T-helper 2 cell (primary cell): ENCODE measurements at places on chromosomes 5 and 9.

DNA sequence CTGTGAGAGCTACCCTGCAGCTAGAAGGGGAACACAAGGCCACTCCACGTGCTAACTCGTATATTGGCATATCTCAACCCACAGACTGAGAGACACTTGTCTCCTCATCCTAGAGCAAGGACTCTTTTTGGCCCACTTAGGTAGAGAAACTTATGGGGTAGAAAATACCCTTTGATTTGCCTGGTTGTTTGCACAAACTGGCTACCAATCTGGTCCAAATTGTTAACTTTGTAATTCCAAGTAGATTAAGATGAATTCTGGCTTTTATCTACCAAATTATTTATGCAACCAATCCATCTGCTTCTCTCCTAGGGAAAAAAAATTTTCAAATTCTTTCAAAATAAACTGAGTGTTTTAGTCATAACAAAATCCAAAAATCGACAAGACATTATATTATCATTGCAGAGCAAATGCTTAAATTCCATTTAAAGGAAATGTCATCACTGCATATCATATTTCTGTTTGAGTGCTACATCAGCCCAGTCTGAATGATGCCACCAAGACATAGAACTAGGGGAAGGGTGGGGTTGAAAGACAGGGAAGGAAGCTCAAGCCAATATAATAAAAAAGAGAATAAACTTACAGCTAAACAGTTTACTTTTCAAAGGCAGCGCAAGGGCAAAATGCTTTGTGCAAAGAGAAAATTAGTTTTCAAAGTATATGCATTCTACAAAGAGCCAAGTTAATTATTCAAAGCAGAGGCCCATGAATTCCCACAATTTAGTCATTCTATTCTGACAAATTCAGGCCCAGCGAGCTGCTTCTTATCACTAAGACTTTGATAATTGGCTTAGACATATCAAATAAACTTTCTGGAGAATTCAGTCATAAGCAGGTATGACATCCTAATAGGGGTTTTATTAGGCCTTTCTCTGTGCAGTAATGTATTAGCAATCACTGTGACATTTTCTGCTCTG, 198.0 kb downstream of the CAAP1 start:
- no peak for DNase-seq

GRCh38 chr5:139650689-139651042, 2.5 kb downstream of the CXXC5 start:
- no peak for DNase-seq

DNA sequence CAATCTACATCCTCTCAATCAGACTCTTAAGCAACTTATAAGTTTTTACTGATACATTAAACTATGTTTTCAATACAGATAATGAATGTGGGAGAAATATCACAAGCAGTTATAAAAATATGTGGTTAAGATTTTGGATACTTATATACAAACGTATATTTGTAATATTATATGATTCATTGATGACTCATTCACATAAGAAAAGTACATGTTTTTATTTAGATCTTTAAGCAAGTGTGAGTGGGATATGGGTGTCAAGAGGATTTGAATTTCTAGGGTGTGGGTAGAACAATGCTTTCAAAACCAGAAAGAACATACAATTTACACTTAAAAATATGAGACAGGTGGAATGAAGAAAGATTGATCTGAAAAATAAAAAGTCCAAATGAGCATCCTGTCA, 36.1 kb upstream of the ISL1 start:
- no peak for DNase-seq

GRCh38 chr9:133521122-133522072, 3.4 kb downstream of the MYMK start:
- no peak for DNase-seq

- DNase-seq = no peak
Observed at GRCh38 chr9:34797367-34797766, 87.4 kb upstream of the CCL21 start.

- DNase-seq = no peak
Observed at GRCh38 chr5:35758151-35758724, 98.5 kb upstream of the IL7R start.
